ENCODE measurements at places on chromosomes 12 and 14. TPM values are rescaled to one million over a fixed set of nuclear protein-coding genes. Genes with fewer than 3 reads are reported as not detected.

Gene ACSM4
- not detected for total RNA-seq

- no peak for DNase-seq
These were observed 79.7 kb upstream of the CCND2 start for GRCh38 chr12:4193821-4194220.

Gene VRTN
- total RNA-seq, result not detected

Gene ATXN3
- total RNA-seq, result 25.8 TPM

GRCh38 chr12:57248934-57249742, 1.8 kb downstream of the STAC3 start:
- DNase-seq, result no peak

DNA sequence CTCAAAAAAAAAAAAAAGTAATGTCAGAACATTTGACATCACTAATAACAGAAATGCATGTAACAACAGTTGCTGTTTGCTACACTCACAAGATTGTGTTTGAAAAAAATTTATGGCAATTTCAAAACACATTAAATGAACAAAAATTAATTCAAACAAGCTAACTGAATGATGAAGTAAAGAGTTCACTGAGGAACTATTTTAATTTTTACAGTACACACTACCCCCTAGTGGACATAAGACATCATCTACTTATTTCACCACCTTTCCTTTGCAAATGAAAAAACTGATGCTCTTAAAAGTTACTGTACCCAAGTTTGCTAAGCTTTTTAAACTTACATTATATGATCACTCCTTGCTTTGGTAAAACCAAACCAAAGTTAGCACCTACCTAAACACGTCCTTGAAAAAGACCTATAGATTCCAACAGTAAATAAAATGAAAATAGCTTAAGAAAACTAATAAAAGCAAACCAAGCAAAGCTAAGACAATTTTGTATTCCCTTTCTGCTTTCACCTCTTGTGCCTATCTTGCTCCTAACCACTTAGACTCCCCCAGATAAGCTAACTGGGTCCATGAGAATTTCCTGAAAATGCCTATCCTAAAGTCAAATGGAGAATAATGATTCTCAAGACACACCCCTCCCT, 22.2 kb downstream of the UBE2N start:
- DNase-seq, result no peak

DNA sequence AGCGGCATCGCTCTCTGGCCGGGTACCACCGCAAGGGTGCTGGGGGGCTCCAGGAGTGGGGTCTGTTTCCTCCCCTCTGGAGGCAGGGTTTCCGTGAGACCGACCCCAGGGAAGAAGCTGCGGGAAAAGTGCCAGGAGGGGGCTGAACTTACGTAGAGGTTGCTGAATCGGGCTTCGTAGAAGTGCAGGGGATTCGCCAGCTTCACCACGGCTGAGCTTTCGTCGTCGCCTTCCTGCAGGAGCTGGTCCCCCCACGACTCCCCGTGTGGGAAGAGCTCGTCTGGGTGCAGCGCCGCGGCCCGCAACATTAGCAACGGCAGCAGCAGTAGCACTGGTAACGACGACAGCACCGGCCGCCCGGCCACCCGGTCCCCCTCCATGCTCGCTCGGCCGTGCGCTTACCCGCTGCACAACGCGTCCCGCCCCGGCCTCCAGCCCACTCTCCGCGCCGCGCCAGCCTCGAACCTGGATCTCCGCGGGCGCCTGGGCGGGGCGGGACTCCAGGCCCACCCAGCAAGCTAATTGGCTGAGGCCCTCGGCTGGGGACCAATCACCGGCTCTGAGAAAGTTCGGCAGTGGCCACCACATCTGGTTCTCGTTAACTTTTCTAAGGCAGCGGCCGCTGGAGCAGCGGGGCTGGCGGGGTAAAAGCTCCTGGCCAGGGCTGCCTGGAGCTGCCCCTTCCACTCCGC, at the start of gene NID2:
Gene NID2 (minus strand): TSS at position 445 of the 692 bp plus-strand sequence. CDS start 65 bp downstream, at position 380.
- DNase-seq, result peak; percentile 60

DNA sequence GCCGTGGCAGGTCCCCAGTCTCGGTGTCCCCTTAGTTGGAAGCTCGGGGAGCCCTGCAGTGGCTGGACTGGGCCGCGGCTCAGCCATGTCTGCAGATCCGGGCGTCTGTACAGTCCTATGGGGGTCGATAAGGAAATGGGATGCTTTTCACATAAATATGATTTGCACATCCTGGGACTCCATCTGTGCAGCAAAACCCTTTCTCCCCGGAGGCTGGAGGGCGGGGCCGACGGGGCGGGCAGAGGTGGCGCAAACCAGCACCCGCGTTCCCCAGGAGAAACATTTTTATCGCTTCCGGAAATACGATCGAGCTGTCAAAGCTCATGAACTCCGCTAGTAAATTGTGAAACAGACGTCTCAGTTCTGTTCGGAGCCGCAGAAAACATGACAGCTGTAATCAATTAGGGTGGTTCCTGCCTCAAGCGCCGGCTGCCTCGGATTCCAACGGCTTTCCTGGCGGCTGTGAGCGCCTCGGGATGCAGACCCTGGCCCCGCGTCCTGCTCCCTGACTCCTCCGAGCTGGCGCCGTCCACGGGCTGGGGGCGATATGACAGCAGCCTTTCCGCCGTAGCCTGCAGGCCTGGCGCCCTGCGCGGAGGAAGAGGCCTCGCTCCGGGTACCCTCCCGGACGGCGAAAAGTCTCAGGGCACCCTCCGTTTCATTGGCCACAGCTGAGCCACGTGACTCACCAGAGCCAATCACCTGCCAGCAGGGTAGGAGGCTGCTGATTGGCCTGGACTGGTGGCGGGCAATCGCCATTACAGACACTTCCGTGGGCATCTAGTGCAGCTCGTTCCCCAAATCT, 23.0 kb downstream of the DIO3 start:
- DNase-seq, result no peak

Gene ASB2
- 17.0 TPM for total RNA-seq

Gene PLEKHG3
- total RNA-seq, result 7.8 TPM

DNA sequence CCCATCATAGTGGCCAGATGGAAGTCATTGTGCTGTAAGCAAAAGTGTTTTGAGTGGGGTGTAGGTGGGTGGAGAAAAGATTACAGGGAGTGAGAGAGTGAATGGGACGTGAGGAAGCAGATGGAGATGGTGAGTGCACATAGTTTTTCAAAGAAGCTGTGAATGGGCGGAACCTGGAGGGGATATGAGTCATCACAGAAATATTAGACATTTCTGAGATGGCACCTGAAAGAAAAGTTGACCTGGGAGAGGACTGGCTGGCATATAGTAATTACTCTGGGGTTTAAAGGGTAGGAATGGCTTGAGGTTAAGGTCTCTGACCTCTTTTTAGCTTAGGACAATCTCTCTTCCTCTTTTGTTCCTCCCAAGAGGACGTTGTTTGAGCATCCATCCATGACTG, 50.5 kb downstream of the ANO4 start:
- DNase-seq, result no peak

DNA sequence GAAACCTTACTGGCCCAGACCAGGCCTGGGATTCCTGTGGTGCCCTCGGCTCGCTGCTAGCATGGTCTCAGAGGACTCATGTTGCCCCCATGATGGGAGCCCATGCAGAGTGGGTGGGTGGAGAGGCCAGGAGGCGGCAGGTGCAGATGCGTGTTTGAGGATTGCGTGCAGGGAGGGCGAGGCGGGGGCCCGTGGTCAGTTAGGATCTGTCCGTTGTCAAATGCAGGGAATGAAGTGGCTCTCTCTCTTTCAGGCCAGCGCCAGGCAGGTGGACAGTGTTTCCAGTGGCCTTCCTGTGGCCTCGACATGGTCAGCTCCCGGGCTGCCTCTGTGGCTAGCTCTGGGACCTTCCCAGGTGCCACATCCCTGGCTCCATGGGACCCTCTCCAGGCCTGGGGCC, 39.3 kb upstream of the DLK1 start:
- DNase-seq, result no peak

Gene TAS2R13
- 1.1 TPM for total RNA-seq

DNA sequence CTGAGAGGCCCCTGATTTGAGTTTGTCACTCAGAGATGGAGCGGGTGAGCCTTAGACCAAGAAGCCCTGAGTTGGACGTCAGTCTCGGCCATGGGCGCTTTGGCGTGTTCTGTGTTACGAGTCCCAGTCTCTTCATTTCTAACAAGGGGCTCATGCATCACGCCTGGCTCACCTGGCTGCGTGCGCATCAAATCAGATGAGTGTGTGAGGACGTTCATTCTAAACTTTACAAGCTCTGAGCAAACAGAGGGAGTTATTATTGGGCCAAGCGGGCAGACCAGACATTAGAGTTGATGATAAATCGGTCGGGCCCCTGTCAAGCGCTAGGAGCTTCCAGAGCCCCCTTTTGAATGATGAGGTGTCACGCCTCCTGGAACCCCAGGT, 117.2 kb downstream of the CALM1 start:
- DNase-seq, result no peak

DNA sequence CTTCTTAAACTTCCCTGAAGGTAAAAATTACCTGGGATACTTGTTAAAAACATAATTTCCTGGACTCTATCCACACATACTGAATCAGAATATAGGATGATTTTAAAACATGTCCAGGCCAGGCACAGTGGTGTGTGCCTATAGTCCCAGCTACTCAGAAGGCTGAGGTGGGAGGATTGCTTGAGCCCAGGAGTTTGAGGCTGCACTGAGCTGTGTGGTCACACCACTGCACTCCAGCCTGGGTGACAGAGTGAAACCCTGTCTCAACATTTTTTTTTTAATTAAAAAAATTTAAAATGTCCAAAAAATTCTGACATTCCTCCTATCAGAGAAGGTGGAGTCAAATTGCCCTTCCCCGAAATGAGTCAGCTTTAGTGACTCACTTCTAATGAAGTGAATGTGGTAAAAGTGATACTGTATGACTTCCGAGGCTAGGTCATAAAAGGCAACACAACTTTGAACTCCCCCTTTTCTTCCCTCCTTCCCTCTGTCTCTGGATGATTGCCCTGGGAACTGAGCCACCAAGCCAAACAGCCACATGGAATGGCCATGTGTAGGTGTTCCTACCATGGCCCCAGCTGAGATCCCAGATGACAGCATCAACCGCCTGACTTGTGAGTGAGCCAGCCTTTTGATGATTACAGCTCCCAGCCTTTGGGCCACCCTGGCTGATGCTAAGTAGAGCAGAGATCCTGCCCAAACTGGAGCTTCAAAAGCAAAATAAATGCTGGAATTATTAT, 36.3 kb downstream of the LIMA1 start:
- peak; percentile 22 for DNase-seq

- DNase-seq, result no peak
These were observed 142.3 kb upstream of the ARHGAP5 start for GRCh38 chr14:31934767-31935266.

DNA sequence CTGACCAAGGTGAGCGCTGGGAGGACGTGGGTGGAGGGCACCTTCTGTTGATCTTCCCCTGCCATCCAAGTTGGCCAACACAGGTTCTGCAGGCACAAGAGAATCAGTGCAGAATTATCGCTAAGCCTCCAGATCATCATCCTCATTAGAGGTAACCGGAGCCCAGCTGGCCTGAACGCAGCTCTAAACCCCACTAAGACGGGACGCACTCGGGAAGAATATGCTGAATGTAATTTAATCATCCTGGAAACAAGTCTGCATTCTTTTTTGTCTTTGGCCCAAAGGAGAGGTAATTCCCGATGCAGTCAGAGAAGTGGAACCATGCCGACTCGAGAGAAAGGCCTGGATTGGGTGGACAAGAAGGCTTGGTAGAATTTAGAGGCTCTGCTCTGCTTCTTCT, 111.0 kb upstream of the GSC start:
- DNase-seq, result no peak

Gene KRT6C
- not detected for total RNA-seq

DNA sequence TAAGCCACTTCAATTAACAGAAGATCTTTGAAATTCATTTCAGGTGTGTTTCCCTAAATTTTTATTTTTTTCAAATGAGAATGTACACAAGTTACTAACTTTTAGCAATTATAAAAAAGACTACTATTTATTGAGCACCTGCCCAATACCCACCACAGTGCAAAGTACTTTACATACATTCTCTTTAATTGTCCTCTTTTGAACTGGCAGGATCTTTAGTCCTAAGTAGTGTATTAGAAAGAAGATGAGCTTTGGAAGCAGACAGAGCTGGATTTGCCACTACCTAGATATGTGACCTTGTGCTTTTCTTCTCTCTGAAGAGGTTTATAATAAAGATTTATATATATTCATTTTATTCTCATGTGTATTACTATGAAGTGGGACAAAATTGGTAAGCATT, 63.7 kb downstream of the TMEM117 start:
- DNase-seq, result no peak

DNA sequence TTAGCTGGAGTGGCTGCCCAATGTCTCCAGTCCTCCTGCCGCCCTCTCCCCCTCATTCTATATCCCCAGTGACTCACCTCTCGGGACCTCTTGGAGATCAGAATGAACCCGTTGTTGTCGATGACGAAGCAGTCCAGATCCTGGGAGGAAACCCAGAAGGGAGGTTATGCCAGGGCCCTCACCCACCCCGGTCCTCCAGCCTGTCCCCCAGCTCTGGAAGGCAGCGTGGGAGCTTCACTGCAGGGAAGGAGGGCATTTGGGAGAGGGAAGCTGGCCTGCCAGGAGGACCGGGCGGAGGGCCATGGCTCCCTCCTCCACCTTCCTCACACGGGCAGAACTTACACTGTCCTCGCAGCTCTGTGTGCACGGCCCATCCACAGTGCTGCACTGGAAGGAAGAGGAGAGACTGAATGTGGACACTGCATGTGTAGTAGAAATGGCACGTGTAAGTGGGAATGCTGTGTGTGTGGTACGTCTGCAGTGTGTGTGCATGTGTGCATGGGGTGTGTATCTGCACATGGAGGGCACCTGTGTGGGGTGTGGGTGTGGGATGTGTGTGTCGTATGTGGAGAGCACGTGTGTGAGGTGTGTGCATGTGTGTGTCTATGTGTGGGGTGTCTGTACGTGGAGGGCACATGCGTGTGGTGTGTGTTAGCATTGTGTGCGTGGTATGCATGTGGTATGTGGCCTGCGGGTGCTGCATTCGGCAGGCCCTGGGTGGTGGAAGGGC, 10.0 kb upstream of the LRTM2 start:
- DNase-seq, result no peak

Gene LRP10
- 40.7 TPM for total RNA-seq

DNA sequence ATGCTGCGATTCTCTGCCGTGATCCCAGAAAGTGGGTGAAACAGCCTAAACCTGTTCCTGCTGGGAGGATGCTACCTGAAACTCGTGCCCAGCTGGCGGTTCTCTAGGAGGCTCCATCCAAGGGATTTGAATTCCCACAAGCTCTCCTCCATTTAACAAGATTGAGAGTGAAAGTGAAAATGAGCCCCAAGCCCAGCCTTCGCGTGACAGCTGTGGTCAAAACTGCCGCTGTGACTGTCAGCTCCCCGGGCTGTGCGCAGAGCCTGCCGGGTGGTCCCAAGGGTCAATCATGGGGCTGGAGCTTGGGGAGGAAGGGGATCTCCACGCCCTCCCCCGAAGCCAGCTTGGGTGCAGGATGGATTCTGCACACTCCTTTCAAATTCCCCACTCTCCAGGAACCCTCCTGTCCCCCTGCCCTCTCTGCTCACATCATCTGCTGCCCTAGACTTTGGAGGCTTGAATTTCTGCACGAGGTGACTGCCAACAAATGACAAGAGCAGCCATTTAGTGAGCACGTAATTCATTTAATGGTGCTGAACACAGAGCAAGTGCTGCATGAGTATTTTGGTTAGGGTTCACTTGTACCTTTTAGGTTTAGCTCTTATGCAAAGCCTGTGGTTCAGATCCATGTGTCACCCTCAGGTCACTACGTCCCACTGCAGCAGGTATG, 5.3 kb downstream of the ASB2 start:
- peak; percentile 88 for DNase-seq

Data from activated CD8-positive, alpha-beta T cell treated with anti-CD3 and anti-CD28 coated beads, Interleukin-2, amount 10 ng/mL, durations not matched to agents 7 days and 5 days (primary cell).